ENCODE measurements at places on chromosomes 5 and 9.

DNA sequence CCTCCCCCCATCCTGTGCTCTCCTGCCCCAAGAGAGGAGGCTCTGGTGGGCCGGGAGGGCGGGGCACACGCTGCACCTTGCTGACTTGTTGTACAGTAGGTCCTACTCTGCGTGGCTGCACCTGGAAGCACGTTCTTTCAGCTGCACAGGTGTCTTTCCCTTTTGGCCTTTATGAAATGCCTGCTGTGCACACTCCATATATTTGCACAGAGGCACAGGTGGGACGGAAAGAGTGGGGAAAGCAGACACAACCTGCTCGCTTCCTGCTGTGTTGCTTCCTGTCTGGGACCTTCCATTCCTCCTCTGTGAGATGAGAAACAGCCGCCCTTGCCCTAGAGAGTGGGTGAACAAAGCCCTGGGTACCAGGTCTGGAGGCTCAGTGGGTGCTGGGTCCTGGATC is 4.8 kb downstream of the USP20 start:
- no peak for DNase-seq

GRCh38 chr5:91252916-91253315 is 130.2 kb downstream of the ARRDC3 start:
- no peak for DNase-seq

DNA sequence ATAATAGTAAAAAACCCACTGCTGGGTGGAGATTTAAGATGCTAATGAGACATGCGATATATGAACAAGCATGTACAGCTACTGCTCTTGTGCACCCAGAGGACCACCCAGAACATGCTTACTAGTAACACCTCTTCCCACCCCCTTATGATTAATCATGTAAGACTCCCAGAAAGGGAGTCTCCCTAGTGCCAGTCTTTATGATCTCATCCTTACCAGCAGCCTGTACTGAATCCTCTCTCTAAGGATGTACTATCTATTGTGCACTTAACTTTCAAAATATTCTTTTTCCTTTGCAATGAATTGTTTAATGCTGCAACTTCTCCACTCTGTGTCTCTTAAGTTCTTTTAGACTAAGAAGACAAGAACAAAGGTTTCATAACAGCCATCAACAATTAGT is 9.1 kb upstream of the MAT2B start:
- no peak for DNase-seq

DNA sequence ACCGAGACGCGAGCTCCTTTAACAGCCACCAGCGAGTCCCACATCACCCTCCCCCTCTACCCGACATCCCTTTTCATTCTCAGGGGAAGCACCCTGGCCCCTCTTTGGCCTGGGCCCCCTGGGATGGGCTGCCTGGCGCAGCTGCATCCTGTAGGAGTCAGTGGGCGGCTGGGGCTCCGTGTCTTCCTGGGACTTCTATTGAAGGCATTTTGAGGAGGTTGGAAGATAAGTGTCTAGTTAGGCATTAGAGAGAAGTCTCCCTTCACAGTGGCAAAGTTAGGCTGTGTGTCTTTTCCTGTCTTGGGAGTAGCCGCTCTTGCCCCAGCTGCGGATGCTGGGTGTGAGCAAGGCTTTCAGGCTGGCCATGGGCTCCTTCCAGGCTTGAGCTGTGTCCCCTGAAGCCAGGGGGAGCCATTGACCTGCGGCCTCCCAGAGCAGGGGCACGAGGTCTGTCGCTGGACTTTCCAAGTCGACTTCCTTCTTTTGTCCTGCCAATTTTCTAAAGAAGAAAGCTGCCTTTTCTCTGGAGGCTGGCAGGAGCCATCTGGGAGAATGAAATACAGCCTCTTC is 18.6 kb upstream of the NKD2 start:
- DNase-seq, result no peak

GRCh38 chr9:18474783-18475182 is 830 bp downstream of the ADAMTSL1 start:
- no peak for DNase-seq

GRCh38 chr9:8858596-8859161 is 1059.1 kb upstream of the DMAC1 start:
- DNase-seq, result no peak

DNA sequence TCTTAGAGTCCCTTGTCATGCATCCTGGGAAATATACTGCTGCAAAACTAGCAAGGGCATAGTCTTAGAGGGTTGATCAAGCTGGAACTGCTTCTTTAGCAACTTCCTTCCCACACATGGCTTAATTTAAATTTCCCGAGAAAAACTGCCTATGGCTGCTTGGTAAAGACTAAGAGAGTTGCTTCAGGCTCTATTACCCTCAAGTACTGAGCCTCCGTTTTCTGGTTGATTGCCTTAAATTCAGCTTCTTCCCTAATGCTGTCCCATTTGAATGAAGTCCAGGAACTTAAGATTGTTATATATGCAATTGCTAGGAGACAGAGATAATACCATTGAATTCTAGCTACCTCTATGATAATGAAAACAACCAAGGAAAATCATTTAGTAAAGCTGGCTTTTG is 385.7 kb upstream of the CYLC2 start:
- DNase-seq, result no peak

DNA sequence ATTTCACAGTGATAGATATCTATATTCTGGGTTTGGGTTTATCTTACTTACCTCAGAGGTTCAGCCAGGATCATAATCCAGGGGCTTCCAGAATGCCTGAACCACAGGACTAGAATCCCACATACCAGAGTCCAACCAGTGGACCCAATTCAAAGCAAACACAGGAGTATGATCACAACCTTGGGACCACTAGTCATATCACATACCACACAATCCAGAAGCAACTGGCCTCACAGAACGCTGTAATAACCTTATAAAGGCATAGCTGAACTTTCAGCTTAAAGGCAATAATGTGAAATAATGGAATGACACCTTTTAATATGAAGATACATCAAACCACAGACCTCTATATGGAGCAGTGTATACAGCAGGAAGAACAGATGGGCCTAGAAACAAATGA is 25.3 kb downstream of the RAPGEF6 start:
- DNase-seq, result no peak
